ENCODE measurements at places on chromosomes 2 and 18.

DNA sequence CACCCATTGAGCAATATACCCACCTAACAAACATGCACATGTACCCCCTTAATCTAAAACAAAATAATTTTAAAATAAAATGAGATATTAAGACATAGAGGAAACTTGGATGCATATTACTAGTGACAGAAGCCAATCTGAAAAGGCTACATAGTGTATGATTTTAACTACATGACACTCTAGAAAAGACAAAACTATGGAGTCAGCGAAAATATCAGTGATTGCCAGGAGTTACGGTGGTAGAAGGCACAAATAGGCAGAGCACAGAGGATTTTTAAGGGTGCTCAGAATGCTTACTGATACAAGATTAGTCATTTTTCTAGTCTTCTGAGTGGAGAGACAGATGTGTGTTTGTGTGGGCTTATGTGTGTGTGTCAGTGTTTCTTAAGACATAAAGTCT lies 656.6 kb downstream of the NR4A2 start:
- DNase-seq = no peak

DNA sequence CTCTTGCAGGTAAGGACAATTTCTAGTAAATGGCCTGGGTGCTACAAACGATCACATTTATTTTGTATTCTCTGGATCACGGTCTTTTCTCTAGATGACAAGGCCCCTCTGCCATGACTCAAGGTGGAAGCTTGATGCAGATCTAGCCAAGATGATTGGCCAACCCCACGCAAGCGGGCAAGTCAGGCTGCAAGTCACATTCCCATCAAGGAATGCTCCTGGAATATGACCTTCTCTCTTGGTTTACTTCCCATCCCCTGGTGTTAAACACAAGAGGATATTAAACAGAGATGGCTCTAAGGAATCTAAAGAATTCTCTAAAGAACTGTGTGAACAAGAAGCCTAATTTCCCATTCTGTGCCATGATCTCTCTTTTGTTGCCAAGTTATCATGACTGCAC lies 97.3 kb upstream of the SERPINE2 start:
- DNase-seq = no peak

GRCh38 chr2:85264471-85264870 lies 63.3 kb downstream of the TGOLN2 start:
- peak; percentile 43 for DNase-seq

DNA sequence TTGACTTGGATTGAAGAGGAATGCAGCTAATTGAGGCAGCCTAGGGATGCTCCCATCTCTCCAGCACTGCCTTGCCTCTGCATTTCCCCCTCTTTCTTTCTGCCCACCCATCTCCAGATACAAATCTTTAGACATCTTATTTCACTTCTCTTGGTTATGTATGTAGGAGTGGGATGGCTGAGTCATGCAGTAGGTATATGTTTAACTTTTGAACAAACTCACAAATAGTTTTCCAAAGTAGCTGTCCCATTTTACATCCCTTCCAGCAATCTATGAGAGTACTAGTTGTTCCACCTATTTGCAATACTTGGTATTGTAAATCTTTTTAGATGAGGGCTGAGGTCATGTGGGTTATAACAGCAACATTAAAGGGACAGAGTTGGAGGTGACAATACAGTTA lies 329.9 kb downstream of the DYSF start:
- DNase-seq = no peak
